Amniotic stem cell (primary cell): ENCODE measurements at places on chromosomes 7 and 10.

DNA sequence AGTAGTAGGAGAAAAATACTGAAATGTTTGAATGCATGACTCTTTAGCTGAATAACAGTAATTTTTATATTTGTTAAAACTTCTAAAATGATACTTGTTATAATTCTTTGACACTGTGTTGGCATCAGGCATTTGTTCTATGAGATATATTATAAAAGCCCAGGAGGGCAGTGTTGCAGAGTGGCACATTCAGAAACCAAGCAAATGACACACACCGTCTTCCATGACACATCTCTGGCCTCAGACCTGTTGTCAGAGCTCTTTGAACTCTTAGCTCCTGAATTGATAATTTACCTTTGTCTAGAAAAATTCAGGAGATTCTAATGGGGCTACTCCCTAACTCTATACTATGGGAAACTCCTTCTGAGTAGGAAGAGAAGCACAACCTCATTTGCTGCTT, 62.4 kb upstream of the MDFIC start:
- no peak for DNase-seq

DNA sequence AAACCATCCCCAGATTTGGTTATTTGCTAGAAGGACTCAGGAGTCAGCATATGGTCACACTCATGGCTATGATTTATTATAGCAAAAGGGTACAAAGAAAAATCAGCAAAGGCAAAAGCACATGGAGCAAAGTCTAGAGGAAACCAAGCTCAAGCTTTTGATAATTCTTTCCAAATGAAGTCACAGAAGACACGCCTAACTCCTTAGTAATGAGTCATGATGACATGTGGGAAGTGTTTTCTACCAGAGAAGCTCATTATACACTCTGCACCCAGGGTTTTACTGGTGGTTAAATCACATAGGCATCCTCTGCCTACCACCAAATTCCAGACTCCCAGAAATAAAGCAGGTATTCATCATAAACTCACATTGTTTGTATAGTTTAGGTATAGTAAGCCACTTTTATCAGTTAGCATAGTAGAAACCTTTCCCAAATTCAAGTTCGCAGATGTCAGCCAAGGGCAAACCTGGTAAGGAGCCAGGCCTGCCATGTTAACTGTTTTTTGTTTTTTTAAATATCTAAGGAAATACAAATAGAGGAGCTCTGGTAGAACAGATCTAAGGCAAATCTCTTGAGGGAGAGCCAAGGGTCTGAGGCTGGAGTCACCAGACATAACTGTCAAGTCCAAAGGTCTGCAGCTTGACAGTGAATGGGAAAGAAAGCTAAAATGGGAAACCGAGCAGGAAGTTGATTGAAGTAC, 15.4 kb upstream of the HIBADH start:
- DNase-seq: peak; percentile 72

DNA sequence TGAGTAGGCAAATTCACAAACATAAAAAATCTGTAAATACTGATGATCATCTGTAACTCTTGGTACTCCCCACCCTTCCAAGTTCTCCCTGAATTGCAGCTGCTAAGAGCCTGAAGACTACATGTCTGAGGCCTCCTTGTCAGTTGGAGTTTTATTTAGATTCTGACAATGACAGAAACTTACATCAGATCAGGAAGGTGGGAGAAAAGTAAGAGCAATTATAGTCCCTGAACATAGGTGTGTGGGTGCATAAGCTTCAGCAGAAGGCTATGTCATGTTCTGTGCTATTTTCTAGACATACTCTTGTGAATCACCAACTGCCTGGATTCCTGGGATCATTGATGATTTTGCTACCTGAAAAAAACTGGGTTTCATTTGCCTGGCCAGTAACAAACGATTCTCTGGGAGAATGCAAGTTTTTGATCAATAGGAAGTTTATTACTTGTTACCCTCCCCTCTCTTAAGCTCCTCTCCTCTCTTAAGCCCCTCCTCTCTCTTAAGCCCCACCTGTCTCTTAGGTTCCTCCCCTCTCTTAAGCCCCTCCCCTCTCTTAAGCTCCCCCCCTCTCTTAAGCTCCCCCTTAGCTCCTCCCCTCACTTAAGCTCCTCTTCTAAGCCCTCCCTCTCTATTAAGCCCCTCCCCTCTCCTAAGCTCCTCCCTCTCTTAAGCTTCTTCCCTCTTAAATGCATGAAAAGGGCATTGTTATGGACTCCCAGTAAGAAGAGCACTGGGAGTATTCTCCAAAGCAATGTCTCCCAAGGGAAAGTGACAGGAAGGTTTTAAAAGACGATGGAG, 1183.4 kb upstream of the AUTS2 start:
- no peak for DNase-seq

DNA sequence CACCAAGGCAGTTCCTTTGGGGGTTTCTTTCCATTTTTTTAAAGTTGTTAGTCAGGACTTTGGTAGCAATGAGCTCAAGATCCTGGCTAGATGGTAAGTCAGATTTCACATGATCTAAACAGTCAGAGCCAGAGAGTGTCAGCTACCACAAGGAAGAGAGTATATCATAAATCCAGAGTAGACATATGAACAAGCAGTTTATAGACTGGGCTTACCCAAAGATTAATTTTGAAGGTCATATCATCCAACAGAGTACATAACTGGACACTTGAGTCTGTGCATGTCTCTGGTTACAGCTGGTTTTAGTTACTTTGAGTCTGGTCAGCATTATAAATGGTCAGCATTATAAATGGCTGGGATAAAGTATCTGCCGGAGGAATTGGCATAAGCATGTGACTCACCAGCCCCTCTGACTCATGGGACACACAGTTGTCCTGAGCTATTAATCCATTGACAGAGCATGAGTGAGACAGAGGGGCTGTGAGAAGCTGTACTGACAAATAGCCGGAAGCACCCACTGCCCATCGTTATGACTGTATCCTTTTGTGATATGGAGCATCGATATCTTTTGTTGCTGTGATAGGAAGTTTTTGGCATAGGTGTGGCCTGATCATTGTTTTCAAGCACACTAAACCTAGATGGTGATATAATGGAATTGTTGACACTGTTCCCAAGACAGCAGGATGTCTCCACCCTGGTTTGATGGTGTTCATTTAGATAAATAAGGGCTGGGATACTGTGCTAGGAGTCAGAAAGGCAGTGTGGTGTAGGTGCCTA, 19.3 kb downstream of the PPP1R3C start:
- peak; percentile 88 for DNase-seq

DNA sequence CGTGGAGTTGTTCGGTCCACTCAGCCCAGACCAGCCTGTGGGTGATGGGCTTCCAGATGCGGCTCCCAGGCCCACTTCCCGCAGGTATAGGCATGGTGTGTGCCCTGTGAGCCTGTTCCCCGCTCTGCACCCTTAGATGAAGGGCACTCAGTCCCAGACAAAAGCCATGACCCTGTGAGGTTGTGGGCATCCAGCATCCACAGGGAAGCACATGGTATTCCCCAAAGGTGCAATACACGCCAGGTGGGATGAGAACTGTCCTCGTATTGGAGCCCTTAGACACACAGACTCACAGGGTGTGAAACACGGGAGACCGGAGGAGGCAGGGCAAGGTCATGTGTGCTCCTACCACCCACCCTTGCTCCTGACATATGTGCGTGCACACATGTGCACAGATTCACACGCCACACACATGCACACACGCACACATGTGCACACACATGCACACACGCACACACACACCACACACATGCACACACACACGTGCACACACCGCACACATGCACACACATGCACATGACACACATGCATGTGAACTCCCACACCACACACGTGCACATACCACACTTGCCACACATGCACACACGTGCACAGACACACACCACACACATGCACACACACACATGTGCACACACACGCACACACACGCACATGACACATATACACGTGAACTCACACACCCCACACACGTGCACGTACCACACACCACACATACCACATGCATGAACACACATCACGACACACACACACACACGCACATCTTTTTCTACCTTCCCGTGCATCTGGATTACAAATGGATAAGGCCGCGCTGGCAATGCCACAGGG, 319.4 kb downstream of the WDR37 start:
- no peak for DNase-seq

GRCh38 chr10:76839276-76839675, 798.3 kb downstream of the KCNMA1 start:
- no peak for DNase-seq

DNA sequence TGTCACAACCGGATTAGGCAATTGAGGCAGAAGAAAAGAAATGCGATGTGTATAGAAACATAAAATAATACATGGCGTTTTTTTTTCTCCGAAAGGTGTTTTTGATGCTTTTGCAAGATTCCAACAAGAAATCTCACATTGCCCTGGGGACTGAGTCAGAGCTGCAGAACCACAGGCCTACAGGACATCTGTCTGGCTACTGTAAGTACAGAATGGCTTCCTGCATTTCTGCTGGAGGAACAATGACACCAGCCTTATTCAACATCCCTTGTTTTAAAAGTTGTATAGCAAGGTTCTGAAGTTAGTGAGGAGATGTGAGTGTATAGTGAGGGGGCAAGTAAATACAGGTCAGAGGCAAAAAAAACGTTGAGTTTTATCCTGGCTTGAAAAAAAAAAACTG, 256.4 kb downstream of the ABCA13 start:
- DNase-seq: no peak

DNA sequence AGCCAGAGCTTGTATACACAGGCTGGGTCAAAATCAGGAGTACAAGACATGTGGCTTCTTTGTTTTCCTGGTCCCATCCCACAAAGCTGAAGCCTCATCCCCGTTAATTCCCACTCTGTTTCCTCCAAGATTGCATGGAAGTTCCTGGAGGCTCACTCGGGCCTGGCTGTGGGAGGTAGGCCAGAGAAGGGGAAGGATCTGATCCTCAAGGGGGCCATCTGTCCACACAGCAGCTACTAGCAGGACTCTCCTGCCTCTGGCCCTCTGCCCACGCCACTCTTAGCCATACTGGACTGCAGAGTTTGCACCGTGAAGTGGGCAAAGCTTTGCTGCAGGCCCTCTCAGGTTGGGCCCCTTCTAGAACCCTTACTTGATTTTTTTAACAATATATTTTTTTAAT, 160.6 kb downstream of the FGFR2 start:
- no peak for DNase-seq

DNA sequence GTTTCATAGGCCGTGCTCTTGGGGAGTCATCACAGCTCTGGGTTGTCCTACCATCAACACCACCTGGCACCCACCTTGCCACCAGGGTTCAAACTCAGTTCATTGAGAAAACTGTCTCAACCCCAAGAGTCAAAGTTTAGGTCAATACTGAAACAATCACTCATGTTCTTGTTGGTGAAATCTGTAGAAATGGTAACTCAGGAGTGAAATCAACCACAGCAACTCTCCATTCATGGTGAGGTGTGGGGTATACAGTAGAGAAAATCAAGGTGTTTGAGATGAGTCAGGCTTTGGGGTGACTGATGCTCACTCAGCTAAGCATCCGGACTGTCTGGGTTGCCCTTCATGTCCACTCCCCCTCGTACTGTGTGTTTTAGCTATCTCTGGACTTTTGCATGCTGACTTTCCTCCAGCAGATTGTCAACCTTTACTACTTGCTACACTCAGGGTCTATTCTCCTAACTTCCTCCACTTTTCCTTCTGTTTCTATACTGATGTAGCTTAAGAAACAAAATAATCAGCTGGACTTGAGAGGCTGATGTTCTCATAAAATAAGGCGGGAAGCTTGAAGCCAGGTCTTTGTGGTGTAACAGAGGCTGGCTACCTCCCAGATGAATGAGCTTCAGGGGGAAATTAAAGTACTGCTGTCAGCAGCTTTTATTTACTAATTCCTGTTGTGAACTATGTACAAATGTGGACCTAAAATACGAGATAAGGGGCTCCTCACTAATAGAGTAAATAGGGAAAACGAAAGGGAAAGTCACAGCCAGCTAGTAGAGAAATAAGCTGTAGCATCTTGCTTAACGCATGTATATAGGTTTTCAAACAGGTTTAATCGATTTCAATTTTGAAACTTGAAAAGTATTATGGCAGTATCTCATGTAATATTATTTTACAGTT, 173.6 kb upstream of the AKR1E2 start:
- DNase-seq: no peak

DNA sequence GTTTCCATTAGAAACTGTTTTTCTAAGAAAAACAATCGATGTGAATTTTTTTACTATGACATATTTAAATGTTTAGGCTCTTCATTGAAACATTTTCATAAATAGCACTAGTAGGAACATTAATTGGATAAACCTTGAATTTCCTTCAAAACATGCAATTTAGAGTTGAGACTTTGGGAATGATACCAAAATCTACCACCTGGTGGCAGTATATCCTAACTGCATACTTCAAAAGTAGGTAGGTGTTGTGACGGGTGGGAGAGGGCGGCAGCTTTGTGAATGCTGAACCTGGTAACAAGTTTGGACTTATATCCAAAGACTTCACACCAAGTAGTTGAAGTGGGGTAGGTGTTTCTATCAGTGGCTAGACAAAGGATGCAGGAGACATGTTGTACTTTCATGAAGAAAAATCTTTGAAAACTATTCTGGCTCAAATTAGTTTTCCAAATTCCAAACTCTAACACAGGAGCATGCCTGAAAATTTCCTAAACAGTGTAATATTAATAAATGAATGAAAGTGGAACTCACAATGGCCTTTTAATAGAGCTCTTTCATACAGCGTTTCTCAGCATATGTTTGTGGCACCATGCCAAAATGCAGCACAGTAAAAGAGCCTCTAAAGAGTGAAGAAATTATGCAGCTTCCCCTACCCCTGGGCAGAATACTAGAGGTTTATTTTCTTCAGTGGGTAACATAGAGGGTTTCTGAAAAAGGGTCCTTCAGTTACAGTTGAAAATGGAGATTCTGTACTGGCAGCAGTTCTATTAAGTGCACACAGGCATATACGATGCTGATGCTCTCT, 201.0 kb upstream of the TPK1 start:
- no peak for DNase-seq

GRCh38 chr7:43337191-43337590, 224.7 kb downstream of the HECW1 start:
- DNase-seq: no peak

- no peak for DNase-seq
Observed at GRCh38 chr10:63700631-63701156, 179.5 kb downstream of the REEP3 start.

DNA sequence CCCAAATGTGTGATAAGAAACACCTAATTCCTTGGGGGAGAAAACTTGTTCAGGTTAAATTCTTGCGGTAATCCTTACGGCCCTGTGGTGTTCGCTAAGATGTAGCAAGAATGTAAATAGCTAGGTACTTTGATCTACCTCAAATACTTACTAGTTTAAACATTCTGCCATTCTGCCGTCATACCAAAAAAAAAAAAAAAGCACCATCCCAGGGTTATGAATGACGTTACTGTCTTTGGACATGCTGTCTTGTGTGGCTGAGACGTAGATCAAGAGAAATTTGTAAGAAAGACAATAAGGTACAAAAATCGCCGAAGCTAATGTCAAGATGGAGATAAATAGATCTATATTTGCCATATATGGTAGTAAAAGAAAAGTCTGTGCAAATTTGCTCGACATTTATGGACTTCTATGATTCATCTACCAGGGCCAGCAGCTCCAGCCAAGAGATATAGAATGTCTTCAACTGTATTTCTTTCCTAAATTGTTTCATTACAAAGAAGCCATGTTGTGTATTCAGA, 195.6 kb downstream of the CUX1 start:
- no peak for DNase-seq

GRCh38 chr10:98310701-98311100, 42.7 kb upstream of the LOXL4 start:
- DNase-seq: no peak

- DNase-seq: no peak
Observed at GRCh38 chr10:5992398-5992797, 15.1 kb upstream of the IL15RA start.
